Stimulated activated CD8-positive, alpha-beta memory T cell treated with anti-CD3 and anti-CD28 coated beads, Interleukin-7, amount 100 ng/mL, for 1 hour (primary cell): ENCODE measurements at places on chromosomes 3 and 15.

DNA sequence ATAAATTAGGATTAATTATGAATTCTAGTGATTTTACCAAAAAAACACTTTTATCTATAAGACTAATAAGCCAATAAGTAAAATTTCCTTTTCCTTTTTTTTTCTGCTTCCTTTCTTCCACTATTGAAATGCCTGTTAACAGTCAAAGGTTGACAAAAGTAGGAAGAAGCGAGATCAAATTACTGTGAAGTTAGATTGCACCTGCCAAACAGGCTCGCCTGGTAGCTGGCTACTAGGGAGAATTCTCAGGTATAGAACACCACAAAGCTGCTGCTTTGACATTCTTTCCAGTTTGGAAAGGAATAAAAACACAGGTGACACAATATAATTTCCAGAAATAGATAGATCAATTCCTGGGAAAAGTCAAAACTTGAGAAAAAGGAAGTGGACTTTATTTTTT lies 749.0 kb downstream of the NSUN3 start:
- DNase-seq, result no peak

DNA sequence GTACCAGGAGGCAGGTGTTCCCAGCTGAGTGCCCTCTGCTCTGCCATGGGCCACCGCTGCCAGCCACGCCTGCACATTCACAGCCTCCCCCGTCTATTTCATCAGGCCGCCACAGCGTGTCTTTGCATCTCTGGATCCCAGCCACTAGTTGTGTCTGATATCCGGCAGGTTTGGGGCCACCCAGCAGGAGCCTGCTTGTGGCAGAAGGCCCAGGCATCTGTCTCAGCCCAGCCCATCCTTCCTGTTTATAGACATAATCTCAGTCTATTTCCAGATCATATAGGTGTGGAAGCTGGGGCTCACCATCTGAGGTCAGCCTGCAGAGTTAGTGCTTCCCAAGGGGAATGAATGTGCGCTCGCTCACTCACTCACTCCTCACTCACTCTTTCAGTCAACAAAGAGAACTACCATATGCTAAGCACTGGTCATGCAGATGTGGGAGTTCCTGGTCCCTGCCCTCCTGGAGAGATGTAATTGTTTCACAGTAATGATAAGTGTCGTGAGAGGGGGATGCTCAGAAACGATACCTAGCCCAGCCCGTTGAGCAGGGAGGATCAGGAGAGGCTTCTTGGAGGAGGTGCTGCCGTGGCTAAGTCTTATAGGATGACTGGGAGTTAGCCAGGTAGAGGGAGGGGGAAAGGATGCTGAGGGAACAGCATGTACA lies 60.6 kb downstream of the FGD5 start:
- no peak for DNase-seq

DNA sequence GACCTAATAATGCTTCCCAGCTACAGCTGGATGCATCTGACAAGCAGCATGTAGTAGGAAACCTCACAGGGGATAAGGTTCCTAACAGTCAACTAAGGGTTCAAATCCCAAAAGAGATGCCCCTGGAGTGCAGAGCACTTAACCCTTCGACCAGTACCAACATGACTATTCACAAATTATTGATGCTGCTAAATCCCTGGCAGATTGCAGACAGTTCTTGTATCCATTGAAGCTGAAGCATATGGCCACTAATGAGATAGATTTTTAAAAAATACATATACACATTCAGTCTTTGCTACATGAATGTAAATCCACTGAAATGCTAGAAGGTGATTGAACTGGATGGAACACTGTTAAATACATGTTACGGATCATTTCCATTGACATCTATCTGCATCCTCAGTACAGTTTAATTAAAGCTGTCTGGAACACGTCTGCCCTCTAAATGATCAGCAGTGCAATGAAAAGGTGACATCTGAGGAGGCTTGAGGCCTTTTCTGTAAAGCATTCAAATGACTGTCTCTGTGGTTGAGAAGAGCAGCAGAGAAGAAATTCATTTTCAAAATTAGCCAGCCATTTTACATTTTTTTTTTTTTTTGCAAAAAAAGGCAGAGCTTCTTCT lies 19.5 kb upstream of the NANOGP8 start:
- DNase-seq, result no peak

DNA sequence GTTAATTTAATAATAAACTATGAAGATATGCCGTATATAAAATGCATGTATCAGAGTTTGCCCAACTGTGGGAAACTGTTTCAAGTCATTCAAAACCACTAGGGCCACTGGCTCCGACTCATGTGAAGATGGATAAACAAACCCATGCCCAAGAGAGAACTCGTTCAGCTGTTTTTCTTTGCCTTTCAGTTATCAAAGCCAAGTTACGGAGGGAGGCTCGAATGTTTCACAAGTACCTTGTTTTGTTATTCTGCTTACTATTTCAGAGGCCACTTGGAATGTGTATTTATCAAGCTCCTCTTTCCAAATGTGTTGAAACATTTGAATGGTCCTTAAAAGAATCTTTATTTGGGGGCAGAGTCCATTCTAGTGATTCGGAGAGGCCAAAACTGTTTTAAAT lies 82.1 kb downstream of the DUT start:
- DNase-seq, result no peak

GRCh38 chr3:37611771-37612170 lies 249.9 kb upstream of the CTDSPL start:
- no peak for DNase-seq

GRCh38 chr3:11791339-11792200 lies 55.1 kb downstream of the TAMM41 start:
- DNase-seq, result no peak

DNA sequence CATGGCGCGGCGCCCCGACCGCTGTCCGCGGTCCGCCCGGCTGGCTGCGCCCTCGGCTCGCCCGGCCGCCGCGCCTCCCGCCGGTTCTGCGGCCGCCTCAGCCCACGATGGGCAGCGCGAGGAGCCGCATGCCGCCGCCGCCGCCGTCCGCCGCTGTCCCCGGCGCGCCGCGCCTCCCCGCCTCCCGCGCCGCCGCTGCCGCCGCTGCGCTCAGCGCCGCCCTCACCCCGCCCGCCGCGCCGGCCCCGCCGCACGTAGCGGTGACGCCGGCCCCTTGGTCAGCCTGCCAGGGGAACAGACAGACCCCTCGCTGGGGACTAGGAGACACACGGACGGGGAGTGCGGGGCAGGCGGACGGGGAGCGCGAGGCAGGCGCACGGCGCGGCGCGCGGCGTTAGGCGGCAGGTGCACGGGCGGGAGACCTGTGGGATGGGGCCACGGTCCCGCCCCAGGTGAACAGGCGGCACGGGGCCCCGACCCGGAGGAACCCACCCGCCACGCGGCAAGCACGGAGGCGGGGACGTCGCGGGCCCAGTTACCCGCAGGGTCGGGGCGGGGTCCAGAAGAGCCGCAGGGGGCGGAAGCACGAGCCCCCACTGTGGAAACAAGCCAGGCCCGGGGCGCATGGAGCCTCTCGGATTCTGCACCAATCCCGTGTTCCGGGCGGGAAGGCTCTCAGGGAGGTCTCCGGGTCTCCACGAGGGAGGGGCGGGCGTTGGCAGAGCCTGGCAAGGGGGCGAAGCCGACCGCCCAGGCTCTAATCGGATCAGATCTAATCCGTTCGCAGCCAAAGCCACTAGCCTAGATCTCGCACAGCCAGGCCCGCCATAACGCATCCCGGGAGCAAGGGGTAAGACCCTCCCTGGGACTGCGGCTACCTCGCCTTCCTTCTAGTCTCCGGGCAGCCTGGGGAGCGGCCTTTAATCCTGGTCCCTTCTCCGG lies at the start of gene CSPG5:
Gene CSPG5, minus strand, starts transcription at position 175 of the 942 bp plus-strand sequence. Its CDS starts 172 bp downstream, at position 3.
- no peak for DNase-seq

- DNase-seq, result peak; percentile 86
Measured at GRCh38 chr3:72447059-72447946, 400.9 kb downstream of the SHQ1 start.

- no peak for DNase-seq
Measured at GRCh38 chr3:80050826-80051601, 283.2 kb upstream of the ROBO1 start.

- no peak for DNase-seq
Measured at GRCh38 chr3:55622116-55622515, 135.0 kb upstream of the WNT5A start.

GRCh38 chr3:157104928-157105652 lies 54.9 kb downstream of the CCNL1 start:
- no peak for DNase-seq

GRCh38 chr3:45249391-45249790 lies 23.3 kb upstream of the TMEM158 start:
- DNase-seq, result no peak

DNA sequence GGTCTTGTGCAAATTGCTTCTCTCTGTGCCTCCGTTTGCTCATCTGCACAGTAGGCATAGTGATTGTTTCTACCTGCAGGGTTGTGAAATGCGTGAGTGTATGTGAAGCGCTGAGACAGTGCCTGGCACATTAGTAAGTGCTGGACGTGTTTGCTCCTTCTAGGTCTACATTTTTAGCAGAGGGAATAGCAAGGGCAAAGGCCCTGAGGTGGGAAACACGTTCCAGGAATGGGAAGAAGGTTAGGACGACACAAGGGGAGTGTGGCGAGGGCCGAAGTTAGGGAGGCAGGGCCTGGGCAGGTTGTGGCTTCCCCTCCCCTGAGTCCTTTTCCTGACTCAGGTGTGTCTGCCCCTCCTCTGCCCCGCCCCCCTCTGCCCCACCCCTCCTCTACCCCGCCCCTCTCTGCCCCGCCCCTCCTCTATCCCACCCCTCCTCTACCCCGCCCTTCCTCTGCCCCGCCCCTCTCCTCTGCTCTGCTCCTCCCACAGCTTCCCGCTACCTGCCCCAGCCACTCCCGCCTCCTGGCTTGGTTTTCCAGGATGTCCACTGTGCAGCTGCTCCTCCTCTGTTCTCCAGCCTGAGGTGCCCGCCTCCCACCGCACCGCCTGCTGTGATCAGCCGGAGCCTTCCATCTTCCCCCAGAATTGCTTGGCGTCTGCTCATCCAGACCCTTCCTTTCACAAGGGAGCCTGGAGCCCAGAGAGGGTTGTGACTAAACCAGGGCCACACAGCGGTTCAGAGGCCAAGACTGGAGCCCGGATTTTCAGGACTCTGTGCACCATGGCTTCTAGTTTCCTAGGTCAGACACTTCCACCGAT lies 31.1 kb upstream of the SMAD6 start:
- no peak for DNase-seq

DNA sequence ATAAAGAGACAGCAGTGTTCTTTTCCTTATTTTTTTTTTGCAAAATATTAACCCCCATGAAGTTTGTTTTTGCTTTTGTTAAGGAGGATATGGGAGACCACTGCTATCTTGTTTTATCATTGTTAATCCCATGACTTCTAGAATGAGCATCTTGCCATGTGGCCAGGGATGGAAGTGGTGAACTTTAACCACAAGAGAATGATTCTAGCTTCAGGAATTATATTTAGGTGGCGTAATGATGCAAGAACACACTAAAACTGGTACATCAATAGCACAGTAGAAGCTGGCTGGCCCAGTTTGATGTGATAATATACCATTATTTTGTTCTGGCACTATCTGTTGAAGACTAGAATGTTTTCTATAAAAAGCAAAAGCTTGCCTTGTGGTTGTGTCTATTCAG lies 720.9 kb downstream of the GRM7 start:
- no peak for DNase-seq

DNA sequence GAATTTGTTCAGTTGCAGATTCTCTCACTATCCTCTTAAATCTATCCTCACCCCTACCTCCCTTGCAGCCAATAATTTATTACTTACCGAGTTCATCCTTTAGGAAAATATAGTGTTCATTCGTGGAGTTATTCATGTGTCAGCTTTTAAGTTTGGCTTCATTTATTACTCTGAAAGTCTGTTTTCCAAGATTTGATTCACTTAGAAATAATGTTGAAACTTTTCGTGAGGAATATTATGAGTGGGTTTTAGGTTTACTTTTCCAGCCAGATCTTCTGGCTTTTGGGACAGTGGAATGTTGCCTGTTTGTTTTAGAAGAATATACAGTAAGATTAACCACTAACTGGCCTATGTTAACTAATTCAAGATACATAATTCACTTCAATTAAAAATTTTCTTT lies 161.0 kb upstream of the CGNL1 start:
- DNase-seq, result no peak

GRCh38 chr3:16606398-16606797 lies 1.2 kb upstream of the DAZL start:
- no peak for DNase-seq

DNA sequence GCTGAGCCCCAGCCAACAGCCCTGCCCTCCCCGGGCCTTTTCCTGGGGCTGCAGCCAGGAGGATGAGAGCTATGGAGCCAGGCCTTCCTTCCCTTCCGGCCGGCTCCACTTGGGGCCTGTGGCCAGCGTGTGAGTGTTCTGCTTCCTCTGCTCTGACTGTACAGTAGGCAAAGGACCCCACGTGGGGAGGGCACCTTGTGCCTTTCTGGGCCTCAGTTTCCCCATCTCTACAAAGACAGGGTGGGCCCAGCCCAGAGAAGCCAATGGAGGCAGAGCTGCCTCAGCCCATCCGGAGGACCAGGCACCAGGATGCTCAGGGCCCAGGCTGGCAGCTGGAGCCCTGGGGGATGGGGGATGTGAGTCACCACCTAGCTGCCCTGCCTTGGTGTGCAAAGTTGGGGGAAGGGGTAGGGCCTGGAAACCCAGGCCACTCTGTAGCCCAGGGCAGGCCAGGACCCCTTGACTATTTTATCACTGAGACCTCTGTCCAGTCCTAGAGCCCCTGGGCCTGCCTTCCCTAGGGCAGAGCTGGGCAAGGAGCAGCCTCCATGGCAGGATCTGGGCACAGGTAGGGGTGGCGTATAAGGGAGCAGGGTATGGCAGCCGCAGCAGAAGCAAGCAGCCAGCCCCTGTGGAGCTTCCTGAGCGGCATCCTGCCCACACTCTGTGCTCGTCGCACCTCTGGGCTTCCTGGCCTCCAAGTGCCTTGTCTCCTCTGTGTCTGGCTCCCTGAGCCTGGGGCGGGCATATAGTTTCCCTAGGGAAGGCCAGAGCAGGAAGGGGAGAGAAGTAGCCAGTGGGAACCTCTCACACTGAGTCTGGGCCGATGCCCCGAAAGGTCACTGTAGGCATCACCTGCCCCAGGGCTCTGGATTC lies 1.8 kb downstream of the PSTPIP1 start:
- DNase-seq, result peak; percentile 35

DNA sequence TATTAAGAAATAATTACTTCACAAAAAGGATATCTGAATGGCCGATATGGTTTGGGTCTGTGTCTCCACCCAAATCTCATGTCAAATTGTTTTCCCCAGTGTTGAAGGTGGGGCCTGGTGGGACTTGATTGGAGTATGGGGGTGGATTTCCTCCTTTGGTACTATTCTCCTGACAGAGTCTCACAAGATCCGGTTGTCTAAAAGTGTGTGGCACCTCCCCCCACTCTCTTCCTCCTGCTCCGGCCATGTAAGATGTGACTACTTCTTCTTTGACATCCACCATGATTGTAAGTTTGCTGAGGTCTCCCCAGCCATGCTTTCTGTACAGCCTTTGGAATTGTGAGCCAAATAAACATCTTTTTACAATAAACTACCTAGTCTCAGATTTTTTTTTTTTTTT lies 34.5 kb downstream of the ZBTB11 start:
- DNase-seq, result no peak

DNA sequence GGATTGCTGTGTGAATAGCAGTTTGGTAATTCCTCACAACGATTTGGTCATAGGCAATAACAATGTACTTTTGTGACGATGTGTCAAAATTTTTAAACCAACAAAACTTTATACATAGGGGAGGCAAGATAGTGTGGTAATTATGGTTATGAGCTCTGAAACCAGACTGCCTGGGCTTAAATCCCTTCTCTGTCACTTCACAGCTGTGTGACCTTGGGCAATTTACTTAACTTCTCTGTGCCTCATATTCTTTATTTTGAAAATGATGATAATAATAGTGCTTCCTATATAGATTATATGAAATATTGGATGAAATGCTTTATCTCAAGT lies 5.7 kb downstream of the CD200 start:
- no peak for DNase-seq
